ENCODE measurements at places on chromosomes 5 and 9. TPM values are rescaled to one million over a fixed set of nuclear protein-coding genes. Genes with fewer than 3 reads are reported as not detected.

Gene C9
- polyA plus RNA-seq = not detected

- no peak for DNase-seq
Observed at GRCh38 chr9:138040446-138041430, 163.2 kb downstream of the CACNA1B start.

DNA sequence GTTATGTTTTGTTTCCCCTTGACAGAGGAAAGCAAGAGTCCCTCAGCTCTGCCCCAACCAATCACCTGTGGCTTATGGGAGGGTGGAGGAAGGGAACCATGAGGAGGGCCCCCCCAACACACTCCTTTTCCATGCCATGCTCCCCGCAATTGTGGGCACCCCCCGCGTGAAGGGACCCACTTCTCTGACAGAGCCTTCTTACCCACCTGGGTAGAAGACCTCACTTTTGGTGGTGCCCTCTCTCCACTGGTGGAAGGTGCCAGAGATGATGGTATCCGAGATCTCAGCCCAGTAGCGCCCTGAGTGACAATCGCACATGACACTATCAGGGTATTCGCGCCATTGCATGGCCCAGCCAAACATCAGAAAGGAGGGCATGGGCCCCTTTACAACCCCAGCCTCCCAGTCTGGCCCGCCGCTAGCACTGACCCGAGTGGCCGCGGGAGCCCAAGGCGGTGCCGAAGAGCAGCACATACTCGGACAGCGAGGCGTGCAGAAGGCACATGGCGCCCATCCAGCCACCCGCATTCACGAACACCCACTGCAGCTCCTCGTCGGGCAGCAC, 714 bp downstream of the SIGMAR1 start:
- DNase-seq = no peak

- no peak for DNase-seq
Observed at GRCh38 chr5:62982348-62982747, 403.7 kb downstream of the LRRC70 start.

Gene RAB3C
- polyA plus RNA-seq = not detected

DNA sequence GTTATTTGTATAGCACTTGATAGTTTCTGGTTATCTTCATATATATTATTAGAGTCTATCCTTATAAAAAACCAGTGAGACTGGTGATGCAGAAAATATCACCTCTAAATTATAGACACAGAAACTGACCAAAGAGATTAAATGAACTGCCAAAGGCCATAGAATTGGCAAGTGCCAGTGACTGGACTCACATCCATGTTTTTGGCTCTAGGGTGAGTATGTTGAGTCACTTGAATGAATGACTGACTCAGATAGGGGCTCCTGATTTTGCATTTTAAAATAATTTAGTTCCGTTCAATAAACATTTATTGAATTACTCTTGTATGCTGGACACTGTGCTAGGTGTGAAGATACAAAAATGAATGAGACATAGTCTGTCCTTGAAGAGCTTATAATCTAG, 70.7 kb downstream of the NR2F1 start:
- no peak for DNase-seq

DNA sequence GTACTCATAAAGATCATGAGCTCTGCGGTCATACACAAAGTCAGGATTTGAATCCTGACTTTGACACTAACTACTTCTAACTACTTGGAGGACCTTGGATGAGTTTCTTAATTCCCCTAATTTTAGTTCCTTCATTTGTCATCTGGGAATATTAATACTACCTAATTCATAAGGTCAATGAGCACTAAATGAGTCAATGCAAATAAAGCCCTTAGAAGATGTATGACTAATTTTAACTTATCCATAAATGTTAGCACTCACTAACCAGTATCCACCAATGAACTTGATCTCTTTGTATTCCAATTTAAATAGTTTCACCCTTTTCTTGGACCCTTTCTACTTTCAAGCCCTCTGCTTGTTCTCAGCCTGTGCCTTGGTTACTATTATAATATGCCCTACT, 1106.4 kb downstream of the CDH18 start:
- no peak for DNase-seq

GRCh38 chr5:93423300-93423699, 157.7 kb downstream of the NR2F1-AS1 start:
- no peak for DNase-seq

Gene NME5
- polyA plus RNA-seq = not detected

DNA sequence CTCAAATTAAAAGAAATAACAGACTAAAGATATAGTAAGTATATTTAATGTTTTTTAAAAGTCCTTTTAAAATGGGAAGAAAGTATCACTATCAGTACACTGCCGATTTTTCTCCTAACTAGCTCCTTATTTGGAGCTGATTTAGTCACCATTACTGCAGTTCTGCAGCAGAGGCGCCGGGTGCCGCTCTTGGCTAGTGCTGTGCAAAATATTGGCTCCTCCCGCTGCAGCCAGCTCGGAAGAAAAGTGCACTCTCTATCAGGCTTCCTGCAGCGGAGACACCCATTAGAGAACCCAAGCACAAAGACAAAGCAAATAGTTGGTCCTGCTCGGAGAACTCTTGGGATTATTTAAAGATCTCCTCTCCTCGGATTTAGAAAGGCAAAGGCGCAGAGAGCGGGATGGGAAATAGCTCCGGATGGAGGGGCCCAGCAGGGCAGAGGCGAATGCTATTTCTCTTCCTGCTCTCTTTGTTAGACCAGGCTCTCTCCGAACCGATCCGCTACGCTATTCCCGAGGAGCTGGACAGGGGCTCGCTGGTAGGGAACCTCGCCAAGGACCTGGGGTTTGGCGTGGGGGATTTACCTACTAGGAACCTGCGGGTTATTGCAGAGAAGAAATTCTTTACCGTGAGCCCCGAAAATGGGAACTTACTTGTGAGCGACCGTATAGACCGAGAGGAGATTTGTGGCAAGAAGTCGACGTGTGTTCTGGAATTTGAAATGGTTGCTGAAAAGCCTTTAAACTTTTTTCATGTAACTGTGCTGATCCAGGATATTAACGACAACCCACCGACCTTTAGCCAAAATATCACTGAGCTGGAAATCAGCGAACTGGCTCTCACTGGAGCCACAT, at the start of gene PCDHGB3:
TSS of gene PCDHGB3 (plus strand) at position 249 of the 855 bp plus-strand sequence. CDS start at position 402, 153 bp downstream.
- DNase-seq = peak; percentile 55

Gene FOXD4L4
- not detected for polyA plus RNA-seq

GRCh38 chr9:124863371-124863871, 1.5 kb downstream of the ARPC5L start:
- DNase-seq = no peak

- DNase-seq = no peak
Observed at GRCh38 chr9:495739-496138, 281.1 kb downstream of the DOCK8 start.

DNA sequence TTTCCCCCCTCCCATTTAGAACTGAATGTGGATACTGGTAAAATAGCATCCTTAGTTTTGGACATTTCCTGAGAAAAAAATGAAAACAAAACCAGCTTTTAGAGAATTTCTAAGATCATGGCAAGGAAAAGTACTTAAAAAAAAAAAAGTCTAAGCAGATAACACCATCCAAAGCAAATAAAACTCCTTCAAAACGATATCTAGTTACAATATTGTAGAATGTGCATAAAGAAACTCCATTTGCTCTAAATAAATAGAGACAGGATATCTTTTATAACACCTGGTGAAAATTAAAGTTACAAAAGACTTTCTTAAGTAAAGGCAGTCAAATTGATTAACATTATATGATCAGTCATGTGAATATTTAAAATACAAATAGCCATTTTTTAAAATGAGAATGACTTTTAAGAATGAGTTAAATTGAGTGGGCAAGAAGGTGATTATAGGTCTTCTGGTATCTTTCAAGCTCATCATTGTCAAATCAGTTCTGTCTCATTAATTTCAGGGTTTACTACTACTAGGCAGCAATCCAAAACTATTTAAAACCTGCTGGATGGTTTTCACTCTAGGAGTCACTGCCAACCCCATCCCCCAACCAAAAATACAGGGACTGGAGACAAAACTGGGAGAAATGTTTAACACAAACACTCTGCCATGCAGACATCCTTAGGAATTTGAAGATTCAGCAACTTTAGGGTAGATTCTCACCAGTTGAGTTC, 382.6 kb downstream of the ADGRV1 start:
- no peak for DNase-seq

Gene ZNG1F
- 9.9 TPM for polyA plus RNA-seq

GRCh38 chr9:114371343-114371944, 16.3 kb downstream of the AKNA start:
- no peak for DNase-seq

- no peak for DNase-seq
Observed at GRCh38 chr5:149782895-149783586, 52.9 kb downstream of the PPARGC1B start.

Gene CD180
- polyA plus RNA-seq = 0.01 TPM

Gene TAF11L10
- not detected for polyA plus RNA-seq

DNA sequence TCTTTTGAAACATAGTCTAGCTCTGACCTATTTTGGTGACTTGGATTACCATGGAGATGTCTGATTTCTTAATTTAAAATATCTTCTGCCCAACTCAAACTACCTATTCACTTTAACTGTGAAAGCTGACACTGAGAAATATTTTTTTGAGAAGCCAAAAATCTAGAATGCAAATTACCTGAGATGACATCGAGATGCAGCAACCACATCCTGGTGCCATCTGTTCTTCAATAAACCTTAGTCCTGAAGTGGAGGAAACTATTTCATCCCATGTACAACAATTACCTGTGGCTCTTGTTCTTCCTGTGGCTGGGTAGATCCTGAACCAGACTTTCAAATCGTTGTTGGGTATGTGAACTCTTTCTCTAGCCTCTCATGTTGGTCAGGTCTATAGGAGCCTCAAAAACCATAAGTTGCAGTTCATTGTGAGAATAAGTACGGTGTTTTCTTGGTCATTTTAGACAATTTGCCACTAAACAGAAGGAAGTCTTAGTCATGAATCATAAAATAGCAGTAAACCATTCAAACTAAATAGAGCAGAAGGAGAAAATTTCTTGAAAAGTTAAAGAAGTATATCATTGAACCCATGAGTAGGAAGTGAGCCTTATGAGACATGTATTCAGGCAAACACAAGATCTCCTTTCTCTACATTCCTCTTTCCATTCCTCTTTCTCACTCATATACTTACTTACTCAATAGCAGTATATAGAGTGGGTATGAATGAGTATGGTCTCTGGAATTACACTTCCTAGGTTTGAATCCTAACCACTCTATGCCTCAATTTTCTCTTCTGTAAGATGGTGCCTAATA, 176.0 kb downstream of the HMHB1 start:
- DNase-seq = no peak

DNA sequence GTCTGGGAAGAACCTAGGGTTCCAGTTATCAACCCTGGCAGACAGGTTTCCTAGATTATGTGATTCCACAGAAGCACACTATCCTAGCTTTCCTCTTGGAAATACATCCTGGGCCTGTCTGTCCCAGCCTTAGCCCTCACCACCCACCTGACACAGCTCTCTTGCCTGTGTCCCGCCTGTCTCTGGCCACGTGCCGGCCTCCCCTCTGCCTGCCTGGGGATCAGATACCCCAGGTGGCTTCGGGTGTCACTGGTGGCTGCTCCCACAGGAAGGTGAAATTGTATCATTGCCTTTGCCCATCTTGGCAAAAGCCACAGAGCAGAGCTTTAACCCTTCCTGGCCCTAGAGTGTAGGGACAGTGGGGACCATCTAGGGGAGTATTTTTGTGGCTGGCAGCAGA, 6.2 kb downstream of the COL27A1 start:
- no peak for DNase-seq

Gene ACSL6
- 0.06 TPM for polyA plus RNA-seq

DNA sequence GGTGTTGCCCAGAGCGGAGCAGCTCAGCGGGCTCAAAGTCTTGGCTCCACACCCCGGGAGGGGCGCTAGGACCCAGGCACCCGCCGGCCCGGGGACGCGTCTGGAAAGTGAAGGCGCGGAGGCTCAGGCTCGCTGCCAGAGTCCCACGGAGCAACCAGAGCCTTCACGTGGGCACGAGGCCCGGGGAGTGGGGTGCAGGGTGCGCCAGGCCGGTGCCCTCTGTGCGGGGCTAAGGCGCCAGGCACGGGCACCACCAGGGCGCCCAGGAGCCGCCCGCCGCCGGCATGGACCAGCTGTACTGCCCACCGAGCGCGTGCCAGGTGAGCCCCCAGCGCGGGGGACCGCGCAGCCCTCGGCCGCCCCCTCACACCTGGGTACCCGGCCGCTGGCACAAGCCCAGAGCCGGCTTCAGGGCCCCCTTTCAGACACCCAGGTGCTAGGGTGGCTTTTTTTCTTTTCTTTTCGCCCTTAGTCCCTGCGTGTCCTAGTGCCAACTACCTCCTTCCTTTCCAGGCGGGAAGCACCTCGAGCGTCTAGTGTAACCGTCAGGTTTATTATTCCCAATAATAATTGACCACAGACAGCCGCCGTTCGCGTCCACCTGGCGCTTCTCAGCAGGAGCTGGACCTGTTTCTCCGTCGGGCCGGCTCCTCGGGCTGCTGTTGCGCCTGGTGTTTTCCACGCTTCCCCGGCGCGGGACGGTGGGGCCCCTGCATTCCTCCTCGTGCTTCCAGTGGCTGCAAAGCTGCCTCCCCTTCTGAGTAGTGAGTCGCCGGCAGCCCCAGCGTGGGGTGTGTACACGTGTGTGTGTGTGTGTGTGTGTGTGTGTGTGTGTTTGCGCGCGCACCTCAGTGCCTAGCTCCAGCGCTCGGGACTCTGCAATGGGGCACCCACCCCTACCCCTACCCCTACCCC, 30.1 kb upstream of the PDE8B start:
- no peak for DNase-seq

DNA sequence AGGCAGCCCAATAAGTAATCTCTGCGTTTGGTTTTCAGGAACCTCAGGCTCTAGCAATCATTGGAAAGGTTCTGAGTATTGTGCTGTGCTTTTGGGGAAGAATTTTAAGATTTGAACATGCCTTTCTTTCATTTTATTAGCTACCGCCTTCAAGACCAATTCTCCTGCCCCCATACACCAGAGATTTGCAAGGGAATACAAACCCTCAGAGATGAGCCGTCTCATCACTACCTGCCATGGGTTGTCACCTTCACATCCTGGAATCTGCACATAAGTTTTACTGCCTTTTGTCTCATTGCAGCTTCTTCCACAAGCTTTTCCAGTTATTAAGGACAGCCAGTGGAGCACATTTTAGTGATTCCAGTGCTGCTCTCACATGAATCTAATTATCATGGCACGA, 11.7 kb upstream of the TMED7 start:
- DNase-seq = no peak

DNA sequence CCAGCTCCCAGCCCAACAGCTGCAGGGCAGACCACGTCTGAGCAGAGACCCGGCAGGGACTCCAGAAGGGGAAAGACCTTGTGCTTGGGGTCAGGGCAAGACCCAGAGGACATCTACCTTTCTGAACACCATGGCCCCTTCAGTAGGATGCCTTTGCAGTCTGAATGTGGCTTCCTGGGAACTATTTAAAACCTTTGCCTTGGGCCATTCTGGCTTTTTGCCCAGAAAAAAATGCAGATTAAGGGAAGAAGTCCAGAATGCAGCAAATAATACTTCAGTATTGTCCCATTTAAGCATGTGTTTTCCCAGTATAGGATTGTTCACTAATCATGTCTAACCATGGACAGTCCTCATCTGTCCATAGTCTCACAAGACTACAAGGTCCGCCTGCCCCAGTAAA, 67.5 kb upstream of the ERCC6L2 start:
- DNase-seq = no peak

GRCh38 chr5:134120386-134121138, 6.1 kb downstream of the TCF7 start:
- DNase-seq = no peak

Gene IRX4
- 0.05 TPM for polyA plus RNA-seq

Gene ACER2
- 1.4 TPM for polyA plus RNA-seq

GRCh38 chr9:129910628-129911567, 75.6 kb downstream of the USP20 start:
- peak; percentile 90 for DNase-seq
